ENCODE measurements at places on chromosomes 2 and 18. TPM values are rescaled to one million over a fixed set of nuclear protein-coding genes. Genes with fewer than 3 reads are reported as not detected.

- H3K27ac ChIP-seq, result no peak overlapping the region
- no peaks in the 10 kb centered on the region for H3K4me1 ChIP-seq
- no peaks in the 10 kb centered on the region for H3K36me3 ChIP-seq
- no peak overlapping the region for H3K4me3 ChIP-seq
These were observed 50.4 kb upstream of the SMIM21 start for GRCh38 chr18:75477900-75478299.

DNA sequence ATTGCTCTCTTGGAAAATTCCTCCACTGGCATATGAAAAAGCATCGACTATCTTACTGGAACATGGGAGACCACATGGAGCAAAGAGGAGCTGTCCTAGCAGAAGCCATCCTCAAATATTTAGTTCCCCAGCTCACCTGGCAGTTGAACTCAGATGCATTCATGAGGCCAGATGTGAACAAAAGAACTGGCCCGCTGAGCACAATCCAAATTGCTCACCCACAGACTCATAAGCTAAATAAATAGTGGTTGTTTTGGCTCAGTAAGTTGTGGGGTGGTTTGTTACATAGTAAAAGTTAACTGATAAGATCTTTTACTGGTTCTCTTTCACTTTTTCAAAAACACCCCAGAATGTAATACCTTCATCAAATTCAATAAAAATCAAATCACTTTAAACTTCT, 108.6 kb upstream of the CWC22 start:
- no peaks in the 10 kb centered on the region for H3K4me1 ChIP-seq
- no peak overlapping the region for H3K4me3 ChIP-seq
- H3K27ac ChIP-seq, result no peak overlapping the region
- no peak for DNase-seq
- H3K27me3 ChIP-seq, result no peaks in the 10 kb centered on the region

DNA sequence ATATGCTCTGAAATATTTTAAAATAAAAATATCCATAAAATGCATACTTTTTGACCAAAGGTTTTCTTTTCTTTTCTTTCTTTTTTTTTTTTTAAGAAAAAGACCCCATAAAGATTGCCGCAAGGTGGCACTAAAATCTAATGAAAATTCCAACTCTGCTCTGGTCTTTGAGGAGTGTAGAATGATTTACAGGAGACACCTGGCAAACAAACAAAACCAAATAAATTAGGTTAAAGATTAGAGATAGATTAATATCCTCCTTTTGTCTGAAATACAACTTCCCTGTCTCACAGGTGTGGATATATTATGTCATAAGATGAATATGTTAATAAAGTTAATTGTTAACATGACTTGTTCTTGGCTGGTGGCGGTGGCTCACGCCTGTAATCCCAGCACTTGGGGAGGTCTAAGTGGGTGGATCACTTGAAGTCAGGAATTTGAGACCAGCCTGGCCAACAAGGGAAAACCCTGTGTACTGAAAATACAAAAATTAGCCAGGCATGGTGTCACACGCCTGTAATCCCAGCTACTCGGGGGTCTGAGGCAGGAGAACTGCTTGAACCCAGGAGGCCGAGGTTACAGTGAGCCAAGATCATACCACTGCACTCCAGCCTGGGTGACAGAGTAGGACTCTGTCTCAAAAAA, 3.5 kb upstream of the RHOB start:
- peaks cover 12% of the 10 kb centered on the region for H3K4me1 ChIP-seq
- DNase-seq, result no peak
- H3K4me3 ChIP-seq, result no peak overlapping the region
- no peak overlapping the region for H3K27ac ChIP-seq
- H3K27me3 ChIP-seq, result peaks cover 4% of the 10 kb centered on the region
- H3K36me3 ChIP-seq, result no peaks in the 10 kb centered on the region

TMEFF2 gene
- total RNA-seq, result not detected

DNA sequence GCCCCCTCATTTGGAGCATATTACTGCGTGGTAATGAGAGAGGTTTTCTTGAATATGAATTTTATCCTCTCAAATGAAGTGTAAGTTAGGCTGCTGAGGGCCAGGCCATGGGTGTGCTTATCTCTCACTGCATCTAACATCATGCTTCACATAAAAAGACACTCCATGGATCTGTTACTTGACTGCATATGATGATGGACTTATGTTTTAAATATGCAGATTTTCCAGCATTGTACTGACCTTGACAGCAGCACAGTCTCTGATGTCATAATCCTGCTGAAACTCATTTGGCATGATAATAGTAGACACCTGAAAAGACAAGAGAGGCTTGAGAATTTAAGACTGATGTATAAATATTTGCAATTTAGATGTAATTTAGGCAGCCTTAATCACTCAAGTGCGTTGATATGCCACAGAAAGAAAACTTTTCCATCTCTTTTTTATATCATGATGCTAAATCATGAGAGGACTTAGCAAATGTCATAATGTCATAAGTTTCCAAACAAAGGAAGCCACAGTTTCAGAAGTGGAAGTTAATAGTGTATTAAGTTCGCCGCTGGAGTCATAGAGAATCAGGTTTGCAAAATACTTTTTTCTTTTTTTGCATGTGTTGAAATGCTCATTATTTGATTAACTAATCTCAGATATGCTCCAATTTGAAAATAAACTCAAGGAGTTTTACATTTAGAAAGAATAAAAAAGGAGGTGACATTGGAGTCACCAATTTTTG, 62.7 kb upstream of the CD302 start:
- DNase-seq, result no peak
- no peak overlapping the region for H3K27ac ChIP-seq
- H3K4me1 ChIP-seq, result no peaks in the 10 kb centered on the region
- H3K4me3 ChIP-seq, result no peak overlapping the region

NPHP1 gene
- 1.9 TPM for total RNA-seq

VIT gene
- not detected for total RNA-seq
